ENCODE measurements at places on chromosomes 3 and 15.

DNA sequence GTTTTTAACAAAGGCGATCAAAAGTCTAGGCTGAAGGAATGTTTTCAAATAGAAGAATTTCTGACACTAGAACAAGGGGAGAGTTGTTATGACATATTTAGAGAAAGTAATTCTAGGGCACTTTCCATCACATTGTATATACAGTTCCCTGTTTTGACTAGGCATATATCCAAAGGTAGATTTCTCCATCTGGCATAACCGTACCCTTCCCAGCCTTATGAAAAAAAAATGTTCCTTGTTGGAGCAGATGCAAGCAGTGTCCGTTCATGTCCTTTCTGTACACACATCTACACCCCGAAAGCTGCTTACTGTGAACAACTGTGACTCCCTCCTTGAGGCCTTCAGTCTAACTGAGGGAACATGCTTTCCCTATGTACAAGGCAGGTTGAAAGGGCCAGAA lies 271.7 kb upstream of the GBE1 start:
- no peak for DNase-seq

GRCh38 chr15:70147778-70148177 lies 50.1 kb upstream of the TLE3 start:
- DNase-seq, result no peak

DNA sequence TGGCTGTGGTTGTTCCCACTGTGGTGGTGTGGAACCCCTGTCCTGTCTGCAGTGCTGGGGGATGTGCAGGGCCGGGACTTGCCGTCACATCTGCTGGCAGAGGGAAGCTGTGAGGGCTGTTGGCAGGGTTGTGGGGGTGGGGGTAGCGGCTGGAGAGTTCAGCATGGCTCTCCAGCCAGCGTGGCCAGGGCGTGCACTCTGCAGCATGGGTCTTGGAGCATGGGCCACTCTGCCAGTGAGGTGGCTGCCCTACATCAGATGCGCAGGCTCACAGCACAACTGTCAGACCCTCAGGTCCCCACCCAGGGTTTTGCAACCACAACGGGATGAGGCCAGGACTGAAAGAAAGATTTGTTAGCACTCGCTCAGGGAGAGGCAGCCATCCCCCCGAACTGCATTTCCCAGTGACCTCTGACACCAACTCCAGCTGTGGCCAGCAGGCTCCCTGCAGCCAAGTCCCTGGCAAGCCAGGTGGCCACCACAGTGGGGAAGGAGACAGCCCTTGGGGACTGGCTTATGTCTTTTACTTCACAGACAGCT lies 237.7 kb upstream of the LYSMD4 start:
- DNase-seq, result no peak

DNA sequence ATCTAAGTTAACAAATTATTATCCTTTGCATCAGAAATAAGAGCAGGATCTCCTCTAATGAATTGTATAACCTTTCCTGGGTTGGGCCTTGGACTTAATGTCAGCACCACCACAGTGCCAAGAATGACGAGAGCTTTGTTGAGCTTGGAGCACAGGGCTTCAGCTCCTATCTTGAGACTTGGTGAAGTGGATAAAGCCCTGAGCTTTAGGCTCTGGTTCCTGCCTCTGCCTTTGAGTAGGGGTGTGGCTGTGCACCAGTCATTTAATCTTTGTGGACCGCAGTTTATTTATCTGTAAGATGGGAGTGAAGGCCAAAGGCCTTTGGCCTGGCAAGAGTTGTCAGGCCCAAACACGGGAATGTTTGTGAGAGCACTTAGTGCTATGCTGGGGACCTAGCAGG lies 162.2 kb downstream of the VGLL4 start:
- no peak for DNase-seq

- no peak for DNase-seq
Measured at GRCh38 chr3:161050935-161051334, 54.2 kb downstream of the B3GALNT1 start.

DNA sequence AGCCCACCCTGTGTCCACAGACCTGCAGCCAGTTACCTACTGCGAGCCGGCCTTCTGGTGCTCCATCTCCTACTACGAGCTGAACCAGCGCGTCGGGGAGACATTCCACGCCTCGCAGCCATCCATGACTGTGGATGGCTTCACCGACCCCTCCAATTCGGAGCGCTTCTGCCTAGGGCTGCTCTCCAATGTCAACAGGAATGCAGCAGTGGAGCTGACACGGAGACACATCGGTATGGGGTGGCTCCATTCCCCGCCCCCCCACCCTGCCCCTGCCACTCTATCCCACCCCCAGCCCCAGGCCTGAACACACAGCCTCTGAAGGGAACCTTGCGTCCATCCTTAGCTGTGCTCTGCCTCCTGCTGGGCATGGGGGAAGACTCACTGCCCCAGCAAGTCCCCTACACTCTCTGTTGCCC lies 73.2 kb downstream of the AAGAB start:
- DNase-seq, result no peak
